ENCODE measurements at places on chromosomes 11 and 22.

DNA sequence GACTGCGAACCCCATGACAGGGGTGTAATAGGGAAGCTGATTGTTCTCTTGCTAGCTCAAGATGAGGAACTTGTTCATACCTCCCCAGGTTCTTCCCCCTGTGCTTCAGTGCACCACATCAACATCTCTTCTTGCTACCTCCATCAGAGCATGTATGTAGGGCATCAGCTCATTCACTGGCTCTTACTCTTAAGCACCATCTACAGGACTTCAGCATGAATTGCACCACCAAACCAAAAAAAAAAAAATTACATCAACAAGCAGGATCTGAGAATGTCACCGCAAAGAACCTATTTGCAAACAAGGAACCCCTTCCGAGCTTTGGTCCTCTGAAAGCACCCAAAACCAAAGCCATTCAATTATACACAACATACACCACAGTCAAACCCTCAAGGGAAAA is 2226.5 kb upstream of the RAG2 start:
- no peak for DNase-seq

- DNase-seq = no peak
Observed at GRCh38 chr11:2541881-2542361, 97.1 kb downstream of the KCNQ1 start.

DNA sequence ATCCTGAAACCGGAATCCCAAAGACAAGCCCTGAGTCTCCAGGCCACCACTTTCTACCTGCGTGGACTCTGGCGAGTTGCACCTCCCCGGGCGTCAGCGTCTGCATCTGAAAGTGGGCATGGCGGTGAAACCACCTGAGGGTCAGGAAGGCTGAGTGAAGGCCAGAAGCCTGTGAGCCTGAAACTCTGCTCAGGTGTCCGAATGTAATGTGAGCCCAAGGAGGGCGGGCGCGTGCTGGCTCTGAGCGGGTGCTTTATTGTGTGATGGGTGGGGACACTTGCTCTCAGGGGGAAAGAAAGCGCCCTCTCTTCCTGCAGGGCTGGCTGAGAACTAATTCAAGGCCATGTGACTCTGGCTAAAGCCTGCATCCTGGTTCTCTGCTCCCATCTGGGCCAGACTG is 135.6 kb downstream of the ST3GAL4 start:
- DNase-seq = no peak

GRCh38 chr22:19430890-19431541 is 517 bp downstream of the HIRA start:
- no peak for DNase-seq

GRCh38 chr11:128828350-128828749 is 38.7 kb downstream of the KCNJ1 start:
- no peak for DNase-seq

DNA sequence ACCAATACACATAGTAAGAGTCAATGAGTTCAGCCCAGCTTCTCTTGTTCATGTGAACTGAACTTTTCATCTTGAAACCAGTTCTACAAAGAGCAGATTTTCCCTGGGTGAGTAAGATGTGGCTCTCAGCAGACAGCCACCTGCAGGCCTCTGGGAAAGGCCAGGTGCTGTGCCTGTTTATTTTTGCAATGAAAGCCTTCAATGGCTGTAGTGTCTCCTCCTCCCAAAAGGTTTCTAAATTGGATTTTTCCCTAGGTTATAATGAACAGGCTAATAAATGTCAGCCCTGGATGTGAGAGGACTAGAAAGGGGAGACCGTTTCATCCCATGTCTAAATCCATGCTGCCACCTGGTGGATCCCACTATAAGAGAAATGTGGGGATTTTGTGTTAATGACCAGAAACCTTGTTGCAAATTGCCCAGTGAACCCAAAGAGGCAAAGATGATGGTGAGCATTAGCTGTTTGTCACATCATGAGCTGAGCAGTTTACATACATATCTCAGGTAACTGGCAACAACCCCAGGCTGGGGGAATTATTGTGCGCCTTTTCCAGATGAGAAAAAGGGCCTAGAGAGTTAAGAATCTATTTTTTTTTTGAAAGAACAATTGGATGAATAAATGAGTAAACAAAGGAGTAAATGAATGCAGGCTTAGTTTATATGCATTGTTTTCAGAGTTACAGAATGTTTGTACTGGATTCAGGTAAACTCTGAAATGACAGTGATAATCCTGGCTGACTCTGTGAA is 12.7 kb downstream of the C11orf91 start:
- DNase-seq = no peak

GRCh38 chr22:35089139-35089538 is 23.2 kb downstream of the ISX start:
- DNase-seq = no peak

GRCh38 chr11:61129639-61130523 is 27.6 kb downstream of the CD5 start:
- DNase-seq = no peak

- DNase-seq = no peak
Observed at GRCh38 chr22:19882446-19883381, 28.0 kb upstream of the GNB1L start.

- peak; percentile 74 for DNase-seq
Observed at GRCh38 chr11:117096201-117096991, 1.8 kb downstream of the SIK3 start.

- peak; percentile 46 for DNase-seq
Observed at GRCh38 chr11:46305295-46305694, 27.8 kb downstream of the CREB3L1 start.

DNA sequence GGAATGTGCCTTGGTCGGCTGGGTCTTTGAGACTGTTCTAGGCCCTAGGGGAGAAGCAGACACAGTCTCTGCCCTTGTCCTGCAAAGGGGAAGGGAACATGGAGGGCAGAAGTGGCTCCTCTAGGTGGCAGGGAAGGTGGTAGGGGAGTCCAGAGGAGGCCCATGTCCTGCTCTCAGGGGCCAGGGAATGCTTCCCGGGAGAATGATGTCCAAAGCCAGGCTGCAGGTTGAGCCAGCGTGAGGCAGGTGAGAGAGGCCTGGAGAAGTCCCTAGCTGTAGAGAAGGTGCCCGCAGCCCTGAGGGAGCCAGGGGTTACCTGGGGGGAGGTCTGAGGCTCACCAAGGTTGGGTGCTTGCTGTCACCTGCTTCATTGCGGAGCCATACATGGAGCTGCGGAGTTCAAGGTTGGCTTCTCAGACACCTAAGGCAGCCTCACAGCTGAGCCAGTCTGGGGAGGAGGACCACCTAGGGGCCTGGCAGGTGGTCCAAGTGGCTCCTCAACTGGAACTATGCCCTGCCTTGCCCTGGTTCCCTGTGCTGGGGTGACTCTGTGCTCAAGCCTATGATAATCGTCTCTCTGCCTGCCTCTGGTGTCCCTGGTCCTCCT is 46.1 kb downstream of the SMIM38 start:
- DNase-seq = no peak

DNA sequence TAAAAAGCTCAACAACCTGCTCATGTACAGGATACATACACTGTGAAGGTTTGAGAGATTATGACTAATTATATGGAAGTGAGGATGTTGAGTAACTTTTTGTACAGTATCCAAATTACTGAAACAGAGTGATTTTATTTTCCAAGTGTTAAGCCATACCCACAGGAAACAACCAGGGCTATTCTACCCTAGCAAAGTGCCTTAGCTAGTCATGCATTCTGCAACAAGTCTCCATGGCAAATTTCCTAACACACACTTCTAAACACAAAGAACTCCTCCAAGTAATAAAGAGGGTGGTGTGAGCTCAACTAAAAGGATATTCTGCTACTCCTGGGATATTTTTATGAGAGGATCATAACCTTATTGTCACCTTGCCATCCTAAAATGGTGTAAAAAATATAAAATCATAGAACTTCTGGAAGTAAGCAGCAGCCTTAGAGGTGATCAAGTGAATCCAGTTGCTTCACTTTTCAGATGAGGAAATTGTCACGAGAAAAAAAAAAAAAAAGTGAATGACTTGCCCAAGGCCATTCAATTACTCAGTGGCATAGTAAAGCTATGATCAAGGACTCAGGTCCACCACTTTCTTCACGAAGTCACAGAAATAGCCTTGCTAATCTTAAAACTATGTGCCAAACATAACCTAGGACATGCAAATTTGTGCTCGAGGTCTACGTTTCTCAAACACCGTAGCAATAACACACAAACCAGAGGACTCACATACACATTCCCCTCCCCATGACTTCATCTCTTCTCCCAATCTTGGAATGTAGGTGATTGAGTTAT is 4.2 kb downstream of the LGR4 start:
- DNase-seq = peak; percentile 58

DNA sequence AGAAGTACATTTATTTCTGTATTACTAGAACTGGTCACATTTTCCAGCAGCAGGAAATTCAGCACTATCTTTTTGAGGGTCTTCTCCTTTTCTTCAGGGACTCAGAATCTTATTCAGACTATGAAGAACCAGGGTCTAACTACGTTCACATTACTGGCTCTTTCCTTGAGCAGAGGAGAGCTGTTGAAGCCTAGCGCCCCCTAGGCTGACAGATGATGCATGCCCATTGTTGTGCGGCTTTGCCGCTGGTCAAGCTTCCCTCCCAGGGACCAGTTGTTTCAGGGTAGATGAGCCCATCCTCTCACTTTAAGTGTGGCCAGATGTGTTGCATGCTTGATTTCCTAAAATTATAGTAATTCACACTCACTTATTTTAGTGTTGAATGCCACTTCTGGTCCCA is 168.2 kb upstream of the PDGFD start:
- DNase-seq = no peak

GRCh38 chr22:32340411-32340810 is 17.3 kb upstream of the RFPL3 start:
- DNase-seq = no peak

DNA sequence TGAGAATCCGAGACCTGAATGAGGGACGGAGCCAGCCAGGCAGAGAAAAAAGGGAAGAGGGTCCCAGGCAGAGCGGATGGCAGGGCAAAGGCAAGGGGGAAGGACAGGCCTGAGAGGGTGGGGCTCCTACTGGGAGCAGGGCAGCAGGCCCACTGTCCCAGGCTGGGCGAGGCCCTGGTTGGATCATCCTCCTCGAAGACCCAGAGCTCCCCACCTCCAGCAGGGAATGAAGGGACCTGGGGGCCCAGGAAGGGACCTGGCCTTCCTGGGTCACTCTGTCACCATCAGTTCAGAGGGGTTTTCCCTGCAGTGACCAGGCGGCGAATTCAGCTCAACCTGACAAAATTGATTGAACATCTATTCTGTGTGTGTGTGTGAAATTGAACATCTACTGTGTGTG is 4.0 kb downstream of the CD5 start:
- DNase-seq = no peak

- DNase-seq = no peak
Observed at GRCh38 chr22:41362615-41363014, 19.1 kb upstream of the TEF start.

GRCh38 chr11:70399681-70400112 is 1.4 kb downstream of the CTTN start:
- DNase-seq = no peak

- DNase-seq = no peak
Observed at GRCh38 chr22:44663256-44663999, 38.6 kb upstream of the PRR5 start.

GRCh38 chr11:12864316-12865156 is 144.6 kb upstream of the RASSF10 start:
- no peak for DNase-seq

DNA sequence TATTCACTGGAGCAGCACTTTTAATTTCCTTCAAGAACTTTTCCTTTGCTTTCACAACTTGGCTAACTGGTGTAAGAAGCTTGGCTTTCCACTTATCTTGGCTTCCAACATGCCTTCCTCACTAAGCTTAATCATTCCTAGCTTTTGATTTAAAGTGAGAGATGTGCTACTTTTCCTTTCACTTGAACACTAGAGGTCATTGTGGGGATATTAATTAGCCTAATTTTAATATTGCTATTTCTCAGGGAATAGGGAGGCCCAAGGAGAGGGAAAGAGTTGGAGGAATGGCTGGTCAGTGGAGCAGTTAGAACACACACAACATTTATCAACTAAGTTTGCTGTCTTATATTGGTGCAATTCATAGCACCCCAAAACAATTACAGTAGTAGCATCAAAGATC is 24.6 kb upstream of the CCDC90B start:
- no peak for DNase-seq

DNA sequence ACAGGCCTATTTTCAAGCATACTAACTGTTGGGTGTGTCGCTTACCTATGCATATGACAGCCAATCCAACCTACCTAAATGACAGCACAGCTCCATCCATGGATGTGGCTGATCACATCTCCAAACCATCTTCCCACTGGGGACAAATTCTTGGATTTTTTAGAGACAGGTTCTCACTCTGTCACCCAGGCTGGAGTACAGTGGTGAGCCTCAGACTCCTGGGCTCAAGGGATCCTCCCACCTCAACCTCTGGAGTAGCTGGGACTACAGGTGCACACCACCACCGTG is 18.0 kb downstream of the SCARF2 start:
- no peak for DNase-seq

- DNase-seq = peak; percentile 56
Observed at GRCh38 chr11:103601225-103601846, 435.1 kb upstream of the DDI1 start.

- DNase-seq = peak; percentile 26
Observed at GRCh38 chr11:65899356-65900124, 648 bp downstream of the FOSL1 start.

GRCh38 chr11:35151683-35152280 is 12.8 kb downstream of the CD44 start:
- DNase-seq = no peak

DNA sequence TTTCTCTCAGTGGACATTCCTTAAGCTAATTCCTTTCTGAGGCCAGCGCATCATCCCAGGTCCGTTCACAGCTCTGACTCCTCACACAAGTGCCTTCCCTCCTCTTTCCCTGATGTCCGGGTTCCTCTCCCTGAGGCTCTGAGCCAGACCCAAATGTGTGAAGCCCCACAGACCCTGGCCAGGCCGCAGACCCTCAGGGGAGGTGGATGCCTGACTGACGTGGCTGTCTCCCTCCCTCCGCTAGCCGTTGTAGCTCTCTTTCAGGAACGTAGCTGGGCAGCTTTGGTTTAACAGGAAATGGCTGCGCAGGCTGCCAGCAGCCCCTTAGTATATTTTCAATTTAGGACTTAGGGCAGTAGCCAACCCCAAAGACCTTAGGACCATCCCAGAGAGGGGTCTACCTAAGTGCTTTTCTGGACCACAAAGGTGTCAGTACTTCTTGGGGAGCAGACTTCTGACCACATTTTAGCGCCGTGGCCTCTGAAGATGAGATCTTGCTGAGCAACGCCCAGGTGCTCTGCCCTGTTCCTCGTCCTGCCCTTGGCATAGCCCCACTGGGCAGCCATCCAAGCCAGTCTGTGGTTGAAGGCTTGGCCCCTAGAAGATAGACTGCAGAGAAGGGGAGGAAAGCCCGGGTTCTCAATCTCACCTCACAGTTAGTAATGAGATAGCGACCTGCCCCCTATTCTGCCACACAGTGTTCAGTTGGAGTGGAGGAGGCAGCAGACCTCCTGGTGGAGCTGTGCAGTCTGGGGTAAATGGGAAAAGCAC is 27.0 kb downstream of the MYBPC3 start:
- DNase-seq = no peak

- no peak for DNase-seq
Observed at GRCh38 chr11:121889186-121889585, 226.8 kb downstream of the BLID start.

- no peak for DNase-seq
Observed at GRCh38 chr11:117670924-117671323, 126.1 kb downstream of the DSCAML1 start.
